GM06990 (cell line): ENCODE measurements at places on chromosomes 6 and 20.

GRCh38 chr20:1654996-1655395 lies 2.6 kb downstream of the SIRPG start:
- no peak for DNase-seq

GRCh38 chr6:168784426-168784825 lies 343.4 kb downstream of the SMOC2 start:
- no peak for DNase-seq

DNA sequence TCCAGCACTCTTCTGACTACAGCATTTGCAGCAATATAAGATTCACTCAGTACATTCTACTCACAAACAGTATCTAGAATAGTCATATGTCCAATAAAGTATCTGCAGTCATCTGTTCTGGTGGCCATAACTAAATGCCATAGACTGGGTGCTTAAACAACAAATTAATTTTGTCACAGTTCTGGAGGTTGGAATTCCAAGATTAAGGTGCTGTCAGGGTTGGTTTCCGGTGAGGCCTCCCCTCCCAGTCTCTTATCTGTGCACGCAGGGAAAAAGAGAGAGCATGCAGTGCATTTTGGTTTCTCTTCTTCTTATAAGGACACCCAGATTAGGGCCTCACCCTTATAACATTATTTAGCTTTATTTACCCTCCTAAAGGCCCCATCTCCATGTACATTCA lies 21.3 kb upstream of the NUS1 start:
- DNase-seq: no peak

DNA sequence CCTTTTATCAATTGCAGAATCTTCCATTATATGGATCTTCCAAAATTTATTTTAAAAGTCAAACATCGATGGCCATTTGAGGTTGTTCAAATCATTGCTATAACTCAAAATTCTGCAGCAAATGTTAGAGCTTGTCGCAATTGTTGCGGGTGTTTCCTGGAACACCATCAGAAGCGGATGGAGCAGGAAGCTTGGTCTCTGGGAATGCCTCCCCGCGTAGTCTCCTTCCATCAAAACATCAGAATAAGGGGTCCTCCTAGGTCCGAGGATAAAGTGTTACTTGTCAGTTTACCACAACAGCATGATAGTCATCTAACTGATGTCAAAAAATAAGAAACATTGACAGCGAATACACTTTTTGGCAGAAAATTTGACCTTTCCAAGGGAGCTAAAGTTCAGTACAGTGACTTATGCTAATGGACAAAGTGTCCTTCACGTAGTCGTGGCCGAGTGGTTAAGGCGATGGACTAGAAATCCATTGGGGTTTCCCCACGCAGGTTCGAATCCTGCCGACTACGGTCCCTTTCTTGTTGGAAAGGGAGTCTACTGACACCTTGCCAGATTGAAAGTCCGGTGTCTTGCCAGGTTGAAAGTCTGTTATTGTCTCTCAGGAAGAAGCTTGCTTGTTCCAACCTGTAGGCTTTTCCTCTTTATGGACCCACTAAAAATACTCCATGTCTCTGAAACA lies 59.0 kb upstream of the ZNF184 start:
- no peak for DNase-seq

DNA sequence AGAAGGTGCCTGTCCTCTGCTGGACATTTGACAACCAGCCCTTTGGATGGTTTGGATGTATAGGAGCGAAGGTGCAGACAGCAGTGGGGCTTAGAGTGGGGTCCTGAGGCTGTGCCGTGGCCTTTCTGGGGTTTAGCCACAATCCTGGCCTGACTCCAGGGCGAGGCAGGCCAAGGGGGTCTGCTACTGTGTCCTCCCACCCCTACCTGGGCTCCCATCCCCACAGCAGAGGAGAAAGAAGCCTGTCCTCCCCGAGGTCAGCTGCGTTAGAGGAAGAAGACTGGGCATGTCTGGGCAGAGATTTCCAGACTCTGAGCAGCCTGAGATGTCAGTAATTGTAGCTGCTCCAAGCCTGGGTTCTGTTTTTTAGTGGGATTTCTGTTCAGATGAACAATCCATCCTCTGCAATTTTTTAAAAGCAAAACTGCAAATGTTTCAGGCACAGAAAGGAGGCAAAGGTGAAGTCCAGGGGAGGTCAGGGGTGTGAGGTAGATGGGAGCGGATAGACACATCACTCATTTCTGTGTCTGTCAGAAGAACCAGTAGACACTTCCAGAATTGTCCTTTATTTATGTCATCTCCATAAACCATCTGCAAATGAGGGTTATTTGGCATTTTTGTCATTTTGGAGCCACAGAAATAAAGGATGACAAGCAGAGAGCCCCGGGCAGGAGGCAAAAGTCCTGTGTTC lies 1.3 kb upstream of the CDKN1A start:
- DNase-seq: no peak

GRCh38 chr6:42572523-42572922 lies 8.7 kb downstream of the UBR2 start:
- DNase-seq: peak; percentile 61

DNA sequence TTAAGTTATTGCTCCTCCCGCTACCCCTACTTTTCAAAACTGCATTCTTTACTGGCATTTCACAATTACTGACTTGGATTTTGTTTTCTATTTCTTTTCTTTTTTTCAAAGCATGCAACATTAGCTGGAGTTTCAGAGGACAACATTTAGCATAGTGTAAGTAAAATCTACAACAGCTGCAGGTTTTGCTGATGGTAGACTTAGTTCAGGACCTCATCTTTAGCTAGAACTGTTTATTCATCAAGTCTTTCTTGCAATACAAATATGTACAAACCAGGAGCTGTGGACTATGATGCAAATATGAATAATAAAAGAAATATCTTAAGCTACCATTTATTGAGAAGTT lies 728 bp upstream of the CEP162 start:
- DNase-seq: no peak

DNA sequence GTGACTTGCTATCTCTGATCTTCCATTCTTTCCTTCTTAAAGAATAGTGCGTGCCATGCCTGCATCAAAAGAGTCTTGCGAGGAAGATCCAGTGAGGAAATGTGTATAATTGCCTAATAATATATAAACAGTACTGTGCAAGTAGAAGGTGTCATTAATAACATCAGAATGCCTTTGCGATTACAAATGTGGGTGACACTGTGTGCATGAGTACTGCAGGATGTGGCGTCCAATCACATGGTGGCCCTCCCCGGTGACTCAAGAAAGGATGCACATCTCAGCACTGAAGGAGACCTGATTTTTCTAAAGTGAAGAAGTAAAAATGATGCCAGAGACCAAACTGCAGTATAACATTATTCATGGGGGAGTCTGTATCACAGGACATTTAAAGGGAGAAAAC lies 107.5 kb upstream of the EDN1 start:
- DNase-seq: no peak

GRCh38 chr6:139472351-139473015 lies 98.0 kb upstream of the CITED2 start:
- no peak for DNase-seq

GRCh38 chr6:3233321-3233720 lies 5.9 kb upstream of the TUBB2B start:
- DNase-seq: no peak

DNA sequence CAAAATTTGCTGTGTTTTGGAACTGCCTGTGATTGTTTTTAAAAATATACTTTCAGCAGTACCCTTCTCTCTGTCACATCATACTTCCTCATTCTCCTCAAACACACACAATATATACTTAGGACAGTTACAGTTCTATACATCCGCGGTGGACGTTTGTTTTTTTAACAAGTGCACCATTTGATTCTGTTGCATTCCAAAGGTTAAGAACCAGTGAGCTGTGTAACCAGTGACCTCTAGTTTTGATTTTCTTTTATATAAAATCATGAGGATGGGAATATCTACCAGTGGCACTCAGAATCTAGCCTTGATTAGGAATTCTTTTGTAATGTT lies 152.8 kb downstream of the CARMIL1 start:
- no peak for DNase-seq

DNA sequence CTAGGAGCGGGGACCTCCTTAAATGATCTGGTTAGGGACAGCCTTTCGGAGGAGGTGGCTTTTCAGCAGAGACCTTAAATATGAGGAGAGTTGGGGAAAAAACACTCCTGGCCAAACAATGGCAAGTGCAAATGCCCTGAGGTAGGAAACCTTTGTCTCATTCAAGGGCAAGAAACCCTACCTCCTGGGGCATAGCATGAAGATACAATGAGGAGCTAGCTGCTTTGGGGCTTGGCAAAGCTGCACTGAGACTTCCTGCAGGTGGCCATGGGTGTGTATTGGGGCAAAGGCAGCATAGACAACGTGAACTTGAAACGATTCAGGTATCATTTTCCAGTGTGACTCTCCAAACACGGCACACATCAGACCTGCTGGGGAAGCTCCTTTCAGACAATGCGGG lies 30.7 kb downstream of the PMEPA1 start:
- no peak for DNase-seq

GRCh38 chr6:117469356-117469755 lies 13.1 kb upstream of the DCBLD1 start:
- no peak for DNase-seq

DNA sequence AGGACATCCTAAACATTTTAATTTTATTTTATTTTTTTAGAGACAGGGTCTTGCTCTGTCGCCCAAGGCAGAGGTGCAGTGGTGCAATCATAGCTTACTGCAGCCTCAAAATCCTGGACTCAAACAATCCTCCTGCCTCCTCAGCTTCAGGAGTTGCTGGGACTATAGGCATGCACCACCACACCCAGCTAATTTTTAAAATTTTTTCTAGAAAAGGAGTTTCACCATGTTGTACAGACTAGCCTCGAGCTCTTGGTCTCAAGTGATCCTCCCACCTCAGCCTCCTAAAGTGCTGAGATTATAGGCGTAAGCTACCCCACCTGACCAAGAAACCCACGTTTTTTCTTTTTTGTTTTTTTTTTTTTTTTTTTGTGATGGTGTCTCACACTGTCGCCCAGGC lies 33.3 kb downstream of the BAK1 start:
- no peak for DNase-seq

DNA sequence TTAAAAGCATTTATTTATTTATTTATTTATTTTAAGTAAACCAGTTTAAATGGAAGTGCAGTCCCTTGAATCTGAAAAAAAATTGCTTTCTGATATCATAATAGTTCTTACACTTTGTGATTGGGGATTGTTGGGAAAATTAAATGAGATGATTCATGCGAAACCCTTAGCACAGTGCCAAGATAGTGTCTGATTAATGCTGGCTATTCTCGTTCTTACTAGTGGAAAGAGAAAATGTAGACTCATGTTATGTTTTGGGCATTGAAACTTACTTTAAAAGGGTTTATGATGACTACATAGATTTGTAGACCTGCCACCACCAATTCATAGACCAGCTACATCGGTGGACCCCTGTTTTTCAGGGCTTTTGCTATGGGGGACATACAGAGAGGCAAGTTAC lies 229.2 kb upstream of the ZFP64 start:
- DNase-seq: no peak

- DNase-seq: no peak
Observed at GRCh38 chr6:114085211-114085610, 114.3 kb upstream of the HDAC2 start.

DNA sequence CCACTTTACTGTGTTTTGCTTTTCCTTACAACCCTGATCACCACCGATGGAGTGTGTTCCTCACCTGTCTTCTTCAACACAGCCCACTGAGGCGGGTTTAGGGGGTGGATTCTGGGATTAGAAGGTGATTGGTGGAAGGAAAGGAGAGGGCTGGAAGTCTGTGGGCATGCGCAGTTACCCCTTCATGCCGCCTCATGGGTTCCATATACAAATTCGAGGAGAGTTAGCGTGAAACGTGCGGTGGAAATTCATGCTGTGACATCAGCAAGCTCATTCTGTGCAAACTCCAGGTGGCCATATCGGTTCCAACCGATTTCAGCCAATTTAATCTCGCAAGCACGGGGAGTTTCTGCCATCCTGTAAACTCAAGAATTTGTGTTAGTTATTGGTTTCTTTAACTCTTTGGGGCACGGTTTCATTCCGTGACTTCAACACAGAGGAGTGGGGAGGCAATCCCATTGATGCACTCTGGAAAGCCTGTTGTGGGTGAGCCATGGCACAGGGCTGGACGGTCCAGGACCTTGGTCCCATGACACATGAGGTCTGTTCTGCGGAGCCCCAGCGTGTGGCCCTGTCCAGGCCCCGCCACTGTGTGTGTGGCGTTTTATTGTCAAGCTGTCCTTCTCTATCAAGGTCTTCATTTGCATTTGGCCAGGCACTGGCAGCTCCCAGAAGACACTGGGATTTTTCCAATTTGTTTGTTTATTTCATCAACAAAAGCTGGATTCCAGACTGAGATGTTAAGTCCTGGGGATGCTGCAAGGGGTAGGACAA lies 482.8 kb upstream of the SULF2 start:
- DNase-seq: no peak

GRCh38 chr6:6659600-6660327 lies 71.2 kb downstream of the LY86 start:
- peak; percentile 44 for DNase-seq

DNA sequence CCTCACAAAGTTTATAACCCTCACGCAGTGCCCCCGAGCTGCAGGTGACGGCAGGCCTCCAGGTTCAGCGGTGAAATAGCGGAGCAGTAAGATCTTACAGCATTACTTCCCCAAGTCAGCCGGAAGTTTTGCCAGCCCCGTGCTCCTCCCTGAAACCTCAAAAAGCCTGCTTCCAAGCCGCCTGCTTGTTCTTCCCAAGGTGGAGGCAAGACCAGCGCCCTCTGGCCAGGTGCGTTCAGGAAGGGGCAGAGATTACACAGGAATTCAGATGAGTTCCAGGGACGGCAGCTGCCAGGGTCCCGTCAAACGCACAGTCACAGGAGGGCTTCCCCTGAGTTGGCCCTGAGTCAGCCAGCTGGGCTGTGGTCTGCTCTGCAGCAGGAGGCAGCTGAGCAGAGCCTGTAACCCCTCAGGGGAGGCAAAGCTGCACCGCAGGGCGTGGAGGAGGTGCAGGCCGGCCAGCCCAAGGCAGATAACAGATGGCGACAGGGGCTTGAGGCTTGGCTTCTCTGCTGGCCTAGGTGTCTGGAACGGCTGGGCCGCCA lies 124.1 kb upstream of the RPS6KA2 start:
- DNase-seq: peak; percentile 30

- no peak for DNase-seq
Observed at GRCh38 chr20:9071976-9072726, 3.3 kb downstream of the PLCB4 start.

DNA sequence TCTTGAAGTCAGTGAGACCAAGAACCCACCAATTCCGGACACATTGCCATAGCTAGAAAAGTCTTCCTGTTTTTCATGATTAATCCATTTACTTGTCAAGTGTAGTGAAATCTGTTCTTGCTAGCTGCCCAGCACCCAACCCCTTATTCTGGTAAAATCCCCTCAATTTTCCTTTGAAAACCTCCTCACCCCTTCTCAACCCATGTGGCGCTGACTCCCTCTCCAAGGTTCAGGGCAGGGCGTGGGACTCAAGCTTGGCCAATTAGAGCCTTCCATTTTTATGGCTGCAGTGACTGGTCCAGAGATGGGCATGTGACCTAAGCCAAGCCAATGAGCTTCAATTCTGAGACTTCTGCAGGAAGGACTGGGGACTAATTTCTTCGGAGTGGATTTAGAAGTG lies 9.8 kb upstream of the ZBP1 start:
- no peak for DNase-seq

- DNase-seq: no peak
Observed at GRCh38 chr6:169188475-169188874, 65.2 kb downstream of the THBS2 start.

GRCh38 chr20:59269411-59270025 lies 30.9 kb upstream of the EDN3 start:
- no peak for DNase-seq

GRCh38 chr6:144250276-144250675 lies 34.9 kb upstream of the UTRN start:
- DNase-seq: no peak

- DNase-seq: no peak
Observed at GRCh38 chr20:63066506-63067265, 59.9 kb upstream of the BHLHE23 start.

GRCh38 chr6:31083742-31084354 lies 28.5 kb downstream of the C6orf15 start:
- DNase-seq: no peak
